ENCODE measurements at places on chromosomes 7 and 10.

GRCh38 chr7:137904833-137905232 lies 58.1 kb upstream of the DGKI start:
- no peak overlapping the region for H3K4me3 ChIP-seq
- H3K36me3 ChIP-seq: peaks cover 55% of the 10 kb centered on the region
- peak; percentile 16 for DNase-seq
- H3K27ac ChIP-seq: no peak overlapping the region

DNA sequence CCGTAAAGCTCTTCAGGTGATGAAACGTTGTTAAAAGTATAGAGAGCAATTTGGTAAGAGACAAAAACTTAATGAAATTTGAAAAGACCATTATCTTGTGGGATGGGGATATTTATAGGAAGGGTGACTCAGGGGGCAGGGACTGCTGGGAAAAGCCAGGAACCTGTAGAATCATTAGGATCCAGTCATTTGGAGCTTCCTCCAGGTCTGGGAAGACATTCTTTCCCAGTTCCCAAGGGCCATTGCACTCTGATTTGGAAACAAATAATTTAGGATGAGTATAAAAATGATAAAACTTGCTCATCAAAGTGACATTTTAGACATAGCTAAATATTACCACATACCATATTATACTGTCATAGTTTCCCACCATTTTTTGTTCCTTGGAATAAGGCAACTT lies 143.9 kb downstream of the PFKFB3 start:
- no peaks in the 10 kb centered on the region for H3K27me3 ChIP-seq
- DNase-seq: no peak
- peaks cover 5% of the 10 kb centered on the region for H3K4me1 ChIP-seq
- no peak overlapping the region for H3K4me3 ChIP-seq

GRCh38 chr10:13913897-13914296 lies 327.1 kb downstream of the PRPF18 start:
- H3K4me1 ChIP-seq: peaks cover 9% of the 10 kb centered on the region
- H3K27ac ChIP-seq: no peak overlapping the region
- DNase-seq: no peak
- no peaks in the 10 kb centered on the region for H3K27me3 ChIP-seq
- no peak overlapping the region for H3K4me3 ChIP-seq

DNA sequence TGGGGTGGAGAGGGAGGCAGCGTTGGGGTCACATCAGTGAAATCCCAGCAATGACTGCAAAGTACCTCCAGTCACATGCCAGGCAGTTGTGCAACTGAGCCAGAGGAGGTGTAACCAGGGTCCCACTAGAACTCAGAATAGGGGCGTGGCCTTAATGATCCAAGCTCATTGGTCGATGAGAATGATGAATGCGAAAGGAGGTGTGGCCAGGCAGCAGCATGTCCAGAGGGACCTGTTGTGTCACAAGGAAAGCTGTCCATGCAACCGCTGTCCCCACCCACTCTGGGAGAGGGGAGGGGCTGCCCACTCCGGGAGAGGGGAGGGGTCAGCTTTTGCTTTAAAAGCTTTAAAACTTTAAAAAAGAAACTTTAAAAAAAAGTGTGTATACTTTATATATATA lies 25.3 kb upstream of the MTPAP start:
- no peak overlapping the region for H3K27ac ChIP-seq
- peaks cover 2% of the 10 kb centered on the region for H3K4me1 ChIP-seq
- no peaks in the 10 kb centered on the region for H3K36me3 ChIP-seq
- H3K27me3 ChIP-seq: peaks cover 31% of the 10 kb centered on the region
- DNase-seq: no peak

- no peak overlapping the region for H3K4me3 ChIP-seq
- peak; percentile 80 for DNase-seq
- H3K36me3 ChIP-seq: no peaks in the 10 kb centered on the region
Measured at GRCh38 chr10:47165711-47166404, 134.1 kb upstream of the GDF10 start.

DNA sequence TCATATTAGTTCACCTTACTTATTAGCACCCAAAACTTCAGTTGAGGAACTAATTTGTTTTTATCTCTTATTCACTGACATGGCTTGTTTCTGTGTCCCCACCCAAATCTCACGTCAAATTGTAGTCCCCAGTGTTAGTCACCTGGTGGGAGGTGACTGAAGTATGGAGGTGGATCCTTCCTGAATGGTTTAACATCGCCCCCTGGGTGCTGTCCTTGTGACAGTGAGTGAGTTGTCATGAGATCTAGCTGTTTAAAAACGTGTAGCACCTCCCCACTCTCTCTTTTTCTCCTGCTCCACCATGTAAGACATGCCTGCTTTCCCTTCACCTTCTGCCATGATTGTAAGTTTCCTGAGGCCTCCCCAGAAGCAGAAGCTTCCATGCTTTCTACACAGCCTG lies 75.0 kb upstream of the HECTD2 start:
- DNase-seq: no peak
- H3K4me1 ChIP-seq: no peaks in the 10 kb centered on the region
- H3K27me3 ChIP-seq: peaks cover 3% of the 10 kb centered on the region

DNA sequence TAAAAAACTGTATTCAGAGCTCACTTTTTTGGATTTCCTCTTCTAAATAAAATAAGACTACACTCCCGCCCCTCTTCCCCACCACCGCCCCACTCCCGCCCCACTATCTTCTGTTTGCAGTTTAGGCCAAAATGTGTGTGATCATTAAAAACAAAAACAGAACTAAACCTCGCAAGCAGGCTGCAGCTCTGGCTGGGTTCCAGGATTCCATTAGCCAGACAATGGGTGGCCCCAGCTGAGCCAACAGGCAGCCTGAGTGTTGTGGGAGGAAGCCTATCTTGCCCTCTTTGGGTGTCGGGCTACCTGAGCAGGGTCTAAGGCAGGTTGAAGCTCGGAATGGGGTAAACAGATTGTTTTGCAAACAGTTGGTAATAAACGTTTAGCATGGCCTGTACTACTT lies 41.7 kb downstream of the ARL4A start:
- H3K36me3 ChIP-seq: no peaks in the 10 kb centered on the region
- H3K4me3 ChIP-seq: no peak overlapping the region
- H3K4me1 ChIP-seq: peaks cover 2% of the 10 kb centered on the region
- no peaks in the 10 kb centered on the region for H3K27me3 ChIP-seq
- no peak overlapping the region for H3K27ac ChIP-seq
- DNase-seq: peak; percentile 15
